ENCODE measurements at places on chromosomes 16 and 17.
A peak's percentile ranks its signal among the peaks of the same experiment; 100 is the strongest.

DNA sequence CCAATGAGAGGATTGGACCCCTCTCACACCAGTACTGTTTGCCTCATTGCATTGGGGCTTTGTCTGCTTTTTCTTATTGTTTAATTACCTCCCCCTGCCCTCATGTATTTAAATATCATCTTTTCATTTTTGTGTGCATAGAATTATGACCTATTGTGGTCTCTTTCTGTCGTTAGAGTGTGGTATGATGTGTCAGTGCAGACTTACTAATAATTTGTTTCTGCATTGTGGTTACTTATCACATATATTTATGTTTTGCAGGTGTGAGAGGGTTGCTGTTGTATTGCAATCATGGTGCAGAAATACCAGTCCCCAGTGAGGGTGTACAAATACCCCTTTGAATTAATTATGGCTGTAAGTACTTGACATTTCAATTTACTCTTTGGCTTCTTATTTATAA, 2.5 kb downstream of the SEC14L1 start:
- no peak for DNase-seq

DNA sequence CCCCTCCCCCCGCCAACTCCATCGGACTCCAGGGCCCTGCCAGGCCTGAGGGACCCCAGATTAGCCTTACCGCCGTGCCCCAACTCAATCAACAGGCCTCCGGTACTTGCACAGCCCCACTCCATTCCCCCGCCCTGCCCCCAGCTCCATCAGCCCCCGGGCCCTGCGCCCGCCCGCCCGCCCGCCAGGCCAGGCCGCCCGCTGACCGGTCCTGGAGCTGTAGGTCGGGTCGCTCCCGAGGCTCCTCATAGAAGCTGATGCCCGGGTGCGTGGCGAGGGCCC, 308 bp downstream of the GTF3C1 start:
- DNase-seq: no peak

DNA sequence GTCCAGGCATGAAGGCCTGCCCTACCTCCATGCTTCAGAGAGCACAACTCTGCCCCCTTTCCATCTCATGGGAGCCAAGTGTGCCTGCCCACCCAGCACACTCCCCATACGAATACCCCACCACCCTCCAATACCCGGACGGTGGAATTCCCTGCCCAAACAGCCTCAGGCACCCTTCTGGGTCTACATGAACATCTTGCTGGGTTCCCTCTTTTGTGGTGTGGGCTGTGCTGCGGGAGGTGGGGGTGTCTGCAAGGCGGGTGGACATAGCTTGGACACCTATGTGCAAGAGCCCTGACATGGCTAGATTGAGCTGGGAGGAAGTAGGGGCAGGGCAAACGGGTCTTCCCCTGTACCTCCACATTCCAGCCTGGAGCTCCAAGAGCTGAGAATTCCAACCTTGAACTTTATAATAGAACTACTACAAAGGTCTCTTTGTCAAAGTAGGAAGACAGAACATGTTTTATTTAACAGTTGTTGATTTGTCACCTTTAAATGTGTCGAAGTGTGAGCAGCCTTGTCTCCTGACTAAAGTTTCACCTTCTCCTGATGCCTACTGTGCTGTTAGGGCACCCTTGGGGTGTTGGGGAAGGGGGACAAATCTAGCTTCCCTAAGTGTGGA, 9.1 kb downstream of the SLC6A2 start:
- DNase-seq: no peak

GRCh38 chr17:76801706-76802105, 63.8 kb downstream of the MFSD11 start:
- DNase-seq: no peak

- peak; percentile 3 for DNase-seq
Measured at GRCh38 chr17:69581061-69581961, 166.8 kb downstream of the MAP2K6 start.

DNA sequence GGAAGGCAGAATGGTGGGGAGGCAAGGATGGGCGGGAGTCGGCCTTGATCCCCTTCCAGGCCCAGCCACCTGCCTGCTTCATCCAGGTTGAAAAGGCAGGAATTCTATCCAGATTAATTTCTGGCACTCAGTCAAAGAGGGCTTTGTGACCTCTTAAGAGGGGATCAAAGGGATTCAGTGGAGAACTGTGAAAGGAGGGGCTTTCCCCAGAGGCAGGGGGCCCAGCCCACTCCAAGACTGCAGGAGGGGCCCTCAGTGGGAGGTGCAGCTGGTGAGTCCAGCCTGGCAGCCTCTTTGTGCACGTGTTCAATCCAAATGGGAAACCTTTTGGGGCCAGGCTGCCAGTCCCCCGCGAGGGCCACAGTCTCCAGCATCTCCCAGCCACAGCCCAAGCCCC, 148.5 kb upstream of the PLCG2 start:
- DNase-seq: no peak

DNA sequence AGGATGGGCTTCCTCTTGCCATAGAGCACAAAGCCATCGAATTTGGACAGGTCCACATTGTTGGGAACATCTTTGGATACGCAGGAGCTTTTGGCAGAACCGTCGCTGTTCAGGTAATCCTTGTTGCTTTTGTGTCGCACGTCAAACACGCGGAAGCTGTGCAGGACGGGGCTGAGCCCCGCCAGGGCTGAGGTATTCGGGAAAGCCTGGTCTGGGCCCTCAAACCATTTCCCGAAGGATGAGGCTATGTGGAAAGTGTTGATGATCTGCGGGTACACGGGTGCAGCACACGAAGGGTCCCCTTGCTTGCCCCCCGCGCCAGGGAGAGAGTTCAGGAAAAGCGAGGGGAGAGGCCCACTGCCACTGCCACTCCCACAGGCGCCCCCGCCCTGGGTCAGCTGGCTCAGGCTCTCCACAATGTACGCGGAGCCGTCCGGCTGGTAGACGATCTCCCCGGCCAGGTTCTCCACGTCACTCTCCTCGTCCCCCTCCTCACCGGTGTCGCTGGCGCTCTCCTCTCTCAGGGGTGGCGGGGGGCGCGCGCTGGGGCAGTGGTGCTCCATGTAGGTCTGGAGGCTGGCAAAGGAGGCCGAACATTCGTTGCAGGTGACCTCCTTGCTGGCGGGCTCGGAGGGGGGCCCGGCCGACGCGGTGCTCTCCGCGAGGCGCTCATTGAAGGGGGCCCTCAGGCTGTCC, 88.5 kb downstream of the ZFHX3 start:
- DNase-seq: no peak

DNA sequence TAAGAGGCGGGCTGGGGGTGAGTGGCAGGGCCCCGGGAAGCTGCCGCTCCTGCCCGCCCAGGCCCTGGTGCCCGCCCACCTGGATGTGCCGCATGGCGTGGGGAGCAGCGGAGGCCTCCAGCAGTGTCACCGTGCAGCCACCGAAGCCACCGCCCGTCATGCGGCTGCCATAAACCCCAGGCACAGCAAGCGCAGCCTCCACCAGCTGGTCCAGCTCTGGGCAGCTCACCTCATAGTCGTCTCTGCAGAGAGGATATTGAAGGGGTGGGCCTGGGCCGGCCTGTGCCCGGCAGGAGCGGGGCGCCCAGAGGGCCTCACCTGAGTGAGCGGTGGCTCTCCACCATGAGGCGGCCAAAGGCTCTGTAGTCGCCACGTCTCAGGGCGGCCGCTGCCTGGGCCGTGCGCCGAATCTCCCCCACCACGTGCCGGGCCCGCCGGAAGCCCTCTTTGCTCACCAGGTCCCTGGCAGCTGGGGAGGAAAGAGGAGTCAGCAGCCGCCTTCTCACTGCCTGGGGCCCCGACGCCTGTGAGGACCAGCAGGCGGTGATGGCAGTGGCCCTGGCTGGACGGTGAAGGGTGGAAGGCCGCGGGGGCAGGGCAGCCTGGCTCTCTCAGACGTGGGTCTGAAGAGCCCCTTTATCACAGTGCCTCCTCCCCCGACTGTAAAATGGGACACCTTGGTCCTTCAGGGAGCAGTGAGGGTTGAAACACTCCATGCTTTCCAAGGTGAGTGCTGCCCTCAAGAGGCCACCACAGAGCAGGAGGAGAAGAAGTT, 6.7 kb downstream of the GALK1 start:
- no peak for DNase-seq

Data from stimulated activated naive CD8-positive, alpha-beta T cell treated with anti-CD3 and anti-CD28 coated beads, Interleukin-15, amount 100 ng/mL, for 72 hours (primary cell).